HTR-8/SVneo (cell line): ENCODE measurements at places on chromosomes 12 and 14.
A peak's percentile ranks its signal among the peaks of the same experiment; 100 is the strongest.

DNA sequence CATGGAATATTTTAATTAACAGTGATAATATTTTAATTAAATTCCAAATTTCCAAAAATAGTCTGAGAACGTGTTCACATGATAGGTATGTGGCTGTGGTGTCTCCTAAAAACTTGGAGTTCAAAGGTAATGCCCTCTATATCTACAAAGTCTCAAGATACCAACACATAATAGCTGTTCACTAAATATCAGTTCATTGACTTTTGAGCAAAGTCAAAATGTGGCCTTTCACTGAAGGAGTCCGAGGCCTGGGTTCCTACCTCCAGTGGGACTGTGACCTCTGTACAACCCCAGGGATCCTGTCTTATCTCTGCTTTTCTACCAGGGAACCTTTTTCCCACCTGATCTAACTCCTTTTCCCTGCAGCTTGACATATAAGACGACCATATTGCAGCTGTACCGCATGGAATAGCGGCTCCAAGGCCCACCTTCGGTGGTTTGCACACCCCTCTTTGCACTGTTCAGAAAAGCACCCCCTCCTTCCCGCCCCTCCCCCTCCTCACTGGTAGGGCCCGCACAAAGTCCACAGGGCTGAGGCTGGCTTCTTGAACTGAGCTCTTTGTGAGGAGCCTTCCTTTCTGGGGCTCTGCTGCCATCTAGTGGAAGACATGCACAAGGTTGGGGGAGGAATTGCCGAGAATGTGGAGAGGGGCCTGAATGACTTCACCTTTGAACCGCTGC is 3.1 kb downstream of the CCND2 start:
- peak; percentile 92 for DNase-seq

- peak; percentile 81 for DNase-seq
Observed at GRCh38 chr12:62192180-62192902, 67.9 kb upstream of the USP15 start.

- no peak for DNase-seq
Observed at GRCh38 chr14:81323093-81323492, 77.0 kb downstream of the STON2 start.

GRCh38 chr12:71558445-71558844 is 105.2 kb downstream of the ZFC3H1 start:
- peak; percentile 15 for DNase-seq

GRCh38 chr12:4984344-4984743 is 59.3 kb upstream of the KCNA5 start:
- DNase-seq, result no peak

GRCh38 chr12:100935929-100936328 is 141.4 kb downstream of the ANO4 start:
- no peak for DNase-seq

GRCh38 chr12:90679674-90680073 is 275.3 kb downstream of the CCER1 start:
- DNase-seq, result no peak

DNA sequence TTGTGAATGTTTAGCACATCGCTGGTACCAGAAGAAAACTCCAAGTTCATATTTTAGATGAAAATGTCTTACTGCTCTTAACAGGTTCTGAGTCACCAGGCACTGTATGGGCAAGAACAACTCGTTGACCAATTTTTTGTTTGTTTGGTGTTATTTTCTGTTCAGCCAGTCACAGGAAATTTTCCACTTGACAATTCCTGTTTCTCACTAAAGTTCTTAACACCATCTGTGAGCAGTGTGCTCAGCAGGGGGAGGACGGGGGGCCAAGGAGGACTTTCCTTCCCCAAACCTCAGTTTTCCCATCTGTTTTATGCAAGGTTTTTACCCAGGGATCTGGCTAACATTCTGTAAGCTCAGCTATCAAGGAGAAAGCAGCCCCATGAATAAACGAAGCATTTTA is 3.0 kb downstream of the NUAK1 start:
- no peak for DNase-seq

DNA sequence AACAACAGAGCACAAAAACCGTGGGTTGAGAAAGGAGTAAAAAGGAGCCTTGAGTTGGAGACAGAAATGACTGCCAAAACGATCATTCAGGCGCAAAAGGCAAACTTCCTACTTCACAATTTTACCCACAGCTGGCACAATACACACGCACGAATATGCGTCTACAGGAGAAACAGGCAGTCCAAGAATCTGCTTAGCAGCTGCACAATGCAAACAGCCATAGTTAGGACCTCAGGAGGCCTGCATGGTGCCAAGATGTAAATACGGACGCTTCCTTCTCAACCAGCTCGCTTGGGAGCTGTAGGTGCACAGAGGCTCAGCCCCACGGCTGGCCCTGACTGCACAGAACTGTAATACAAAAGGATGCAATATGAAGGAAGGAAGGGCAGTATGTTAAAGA is 250.1 kb upstream of the CAND1 start:
- DNase-seq, result no peak

- no peak for DNase-seq
Observed at GRCh38 chr12:6957151-6957701, 6.1 kb downstream of the PTPN6 start.

DNA sequence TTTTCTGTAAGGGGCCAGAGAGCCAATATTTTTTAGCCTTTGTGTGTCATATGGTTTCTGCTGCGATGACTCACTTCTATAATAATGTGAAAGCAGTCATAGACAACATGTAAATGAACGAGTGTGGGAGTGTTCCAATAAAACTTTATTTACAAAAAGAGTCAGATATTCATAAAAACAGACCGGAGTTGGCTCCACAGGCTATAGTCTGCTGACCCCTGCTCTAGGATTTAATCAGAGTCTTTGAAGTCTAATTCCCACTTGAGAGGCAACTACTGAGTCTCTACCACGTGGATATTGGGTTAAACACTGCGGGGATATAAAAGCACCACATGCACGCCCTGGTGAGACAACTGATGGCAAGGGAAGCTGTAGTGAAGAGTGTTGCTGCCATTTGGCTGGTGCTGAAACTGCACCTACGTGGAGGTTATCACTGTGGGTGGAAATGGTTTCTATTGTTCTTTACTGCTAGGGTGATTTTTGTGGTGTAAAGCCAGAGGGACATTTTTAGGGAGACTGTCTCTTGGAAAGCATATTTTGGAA is 3.6 kb upstream of the NINJ2 start:
- DNase-seq, result no peak

GRCh38 chr12:81499809-81500208 is 259.3 kb downstream of the PPFIA2 start:
- DNase-seq, result no peak

GRCh38 chr12:19299765-19300164 is 139.5 kb upstream of the AEBP2 start:
- no peak for DNase-seq

DNA sequence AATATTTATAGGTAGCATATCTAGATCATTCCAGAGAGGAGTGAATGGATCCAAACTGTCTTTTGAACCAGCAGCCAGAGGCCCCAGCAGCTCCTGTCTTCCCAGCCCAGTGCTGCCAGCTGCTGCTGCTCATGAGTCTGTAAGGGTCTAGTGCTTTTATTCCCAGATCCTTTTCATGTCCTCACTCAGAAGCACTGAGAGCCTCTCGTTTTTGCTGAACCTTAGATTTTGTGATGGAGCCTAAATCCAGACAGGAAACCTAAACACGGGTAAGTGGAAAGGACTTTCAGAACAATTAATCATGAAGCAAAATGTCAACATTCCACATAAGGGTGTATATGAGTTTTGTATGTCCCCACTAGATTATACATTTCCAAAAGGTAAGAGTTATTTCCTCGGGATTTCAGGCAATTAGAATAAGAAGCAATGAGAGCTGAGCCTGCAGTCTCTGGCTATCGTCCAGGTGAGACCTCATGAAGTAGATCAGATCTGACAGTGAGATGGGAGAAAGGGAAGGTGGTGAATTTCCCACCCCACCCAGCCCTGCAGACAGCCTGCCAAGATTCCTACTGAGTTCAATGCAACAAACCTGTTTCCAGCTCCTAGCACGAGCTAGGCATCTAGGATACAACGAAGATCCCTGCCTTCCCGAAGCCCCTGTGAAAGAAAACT is 84.4 kb downstream of the NINJ2 start:
- DNase-seq, result no peak

DNA sequence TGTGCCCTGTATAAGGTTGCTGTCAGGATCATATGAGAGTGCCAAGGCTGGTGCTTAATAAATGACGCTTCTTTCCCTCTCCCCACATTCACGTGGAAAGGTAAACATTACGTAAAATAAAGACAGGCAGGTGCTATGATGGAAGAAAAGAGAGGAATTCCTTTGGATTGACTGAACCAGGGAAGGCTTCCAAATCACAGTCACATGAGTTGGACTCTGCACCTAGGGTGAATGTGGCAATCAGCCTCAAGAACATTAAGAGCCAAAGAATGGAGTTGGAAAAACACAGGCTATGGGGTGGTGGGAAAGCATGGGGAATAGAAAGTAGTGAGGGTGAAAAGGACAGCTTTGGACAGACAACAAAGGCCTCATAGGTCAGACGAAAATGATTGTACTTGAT is 473.1 kb downstream of the VRK1 start:
- no peak for DNase-seq

GRCh38 chr12:3119192-3119755 is 42.1 kb downstream of the TSPAN9 start:
- DNase-seq, result no peak

DNA sequence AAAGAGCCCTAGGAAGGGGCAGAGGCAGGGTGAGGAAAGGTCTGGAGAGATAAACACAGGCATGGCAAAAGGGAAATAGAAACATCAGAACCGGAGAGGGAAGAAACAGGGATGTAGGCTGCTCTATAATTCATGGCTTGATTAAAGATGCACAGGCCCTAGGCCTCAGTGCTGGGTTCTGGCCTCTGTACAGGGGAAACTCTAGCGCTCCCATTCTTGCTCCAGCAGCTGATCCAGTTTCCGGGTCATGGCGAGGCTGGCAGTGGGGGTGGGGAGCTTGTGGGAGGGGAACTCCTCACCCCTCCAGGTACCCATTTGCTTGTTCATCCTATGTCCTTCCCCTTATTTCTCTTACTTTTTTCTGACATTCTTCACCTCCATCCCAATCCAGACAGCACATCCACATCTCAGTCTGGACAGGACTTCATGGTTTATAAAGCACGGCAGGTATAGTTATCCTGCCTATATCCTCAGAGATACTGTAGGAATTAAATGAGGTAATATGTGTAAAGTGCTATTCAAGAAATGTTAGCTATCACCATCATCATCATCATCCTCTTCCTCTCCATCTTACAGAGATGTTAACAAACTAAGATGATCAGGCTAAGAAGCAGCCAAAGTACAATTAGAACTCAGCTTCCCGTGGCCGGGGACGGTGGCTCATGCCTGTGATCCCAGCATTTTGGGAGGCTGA is 8.0 kb upstream of the GPR84 start:
- no peak for DNase-seq

DNA sequence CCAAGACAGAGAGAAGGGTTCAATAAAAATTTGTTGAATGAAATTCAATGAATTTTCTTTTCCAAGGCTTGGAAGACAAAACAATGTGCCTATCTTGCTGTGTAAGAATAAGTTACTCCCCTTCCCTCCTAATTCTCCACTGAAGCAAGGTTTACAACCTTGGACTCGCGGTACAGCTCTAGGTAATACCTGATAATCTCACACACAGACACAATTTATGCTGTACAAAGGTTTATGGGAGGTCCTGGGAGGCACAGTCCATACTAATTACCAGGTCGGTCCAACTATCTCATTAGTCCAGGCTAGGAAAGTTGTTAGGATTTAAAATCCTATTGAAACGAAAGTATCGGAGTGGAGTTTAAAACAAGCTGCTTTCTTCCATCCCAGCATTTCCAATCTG is 42.6 kb downstream of the NELL2 start:
- DNase-seq, result no peak

GRCh38 chr12:109592195-109592904 is 18.8 kb downstream of the MVK start:
- no peak for DNase-seq

- no peak for DNase-seq
Observed at GRCh38 chr12:1620092-1620491, 8.9 kb upstream of the WNT5B start.

- DNase-seq, result peak; percentile 98
Observed at GRCh38 chr14:67934087-67934486, 114.5 kb downstream of the RAD51B start.

DNA sequence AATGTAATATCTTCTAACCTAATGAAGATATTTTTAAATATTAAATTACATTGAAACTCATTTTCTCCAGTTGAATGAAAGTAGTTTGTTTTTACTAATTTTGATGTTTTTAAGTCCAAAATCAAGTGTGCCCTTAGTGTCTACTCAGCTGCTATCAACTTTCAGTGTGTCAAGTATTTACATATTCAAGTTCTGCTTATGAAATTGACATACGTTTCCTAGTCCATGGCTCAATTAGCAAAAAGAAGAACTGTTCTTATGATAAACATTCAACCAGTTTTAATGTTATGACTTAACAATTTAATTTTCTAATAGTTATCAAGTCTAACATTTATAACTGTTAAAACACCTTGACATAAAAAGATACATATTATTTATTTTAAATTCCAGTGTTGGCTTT is 137.1 kb downstream of the DUSP6 start:
- no peak for DNase-seq

DNA sequence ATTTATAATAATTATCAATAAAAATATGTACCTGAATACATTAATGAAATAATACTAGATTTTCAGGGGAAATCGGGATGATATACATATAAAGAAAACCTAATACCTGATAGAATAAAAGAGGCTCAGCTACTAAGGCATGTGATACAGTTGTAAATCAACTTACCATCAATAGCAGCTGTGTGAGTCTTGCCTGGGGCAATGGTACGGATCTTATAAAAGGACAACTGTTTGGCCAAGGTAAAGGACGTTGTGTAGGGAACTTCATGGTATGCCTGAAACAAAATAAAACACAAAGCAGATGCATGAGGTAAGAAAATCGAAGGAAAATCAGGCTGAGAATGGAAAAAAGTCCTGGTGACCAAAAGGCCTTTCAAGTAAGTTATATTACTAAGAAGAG is 25.4 kb downstream of the NEK9 start:
- no peak for DNase-seq

- DNase-seq, result no peak
Observed at GRCh38 chr12:25876383-25877045, 82.0 kb upstream of the RASSF8 start.

- DNase-seq, result no peak
Observed at GRCh38 chr14:80387563-80387981, 176.3 kb upstream of the DIO2 start.

- DNase-seq, result no peak
Observed at GRCh38 chr12:54585243-54585642, 3.2 kb downstream of the PPP1R1A start.

GRCh38 chr12:128968668-128969067 is 115.4 kb downstream of the GLT1D1 start:
- no peak for DNase-seq

GRCh38 chr12:92140896-92141536 is 4.6 kb downstream of the BTG1 start:
- DNase-seq, result no peak

DNA sequence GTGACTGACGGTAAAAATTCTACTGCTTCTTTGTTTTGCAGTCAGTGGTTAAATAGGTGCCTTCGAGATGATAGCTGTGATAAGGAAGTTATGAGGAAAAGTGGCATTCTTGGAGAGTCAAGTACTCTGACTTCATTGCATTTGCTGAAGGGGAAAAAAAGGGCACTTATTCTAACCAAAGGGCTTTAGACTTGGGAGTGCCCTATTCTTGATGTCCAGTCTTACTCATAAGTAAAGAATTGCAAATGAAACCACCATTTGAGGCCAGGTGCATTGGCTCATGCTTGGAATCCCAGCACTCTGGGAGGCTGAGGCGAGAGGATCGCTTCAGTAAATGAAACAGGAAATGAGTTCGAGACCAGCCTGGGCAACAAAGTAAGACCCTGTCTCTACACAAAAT is 40.3 kb downstream of the BRAP start:
- DNase-seq, result peak; percentile 45
